ENCODE measurements at places on chromosomes 3 and 15. TPM values are rescaled to one million over a fixed set of nuclear protein-coding genes. Genes with fewer than 3 reads are reported as not detected.

DNA sequence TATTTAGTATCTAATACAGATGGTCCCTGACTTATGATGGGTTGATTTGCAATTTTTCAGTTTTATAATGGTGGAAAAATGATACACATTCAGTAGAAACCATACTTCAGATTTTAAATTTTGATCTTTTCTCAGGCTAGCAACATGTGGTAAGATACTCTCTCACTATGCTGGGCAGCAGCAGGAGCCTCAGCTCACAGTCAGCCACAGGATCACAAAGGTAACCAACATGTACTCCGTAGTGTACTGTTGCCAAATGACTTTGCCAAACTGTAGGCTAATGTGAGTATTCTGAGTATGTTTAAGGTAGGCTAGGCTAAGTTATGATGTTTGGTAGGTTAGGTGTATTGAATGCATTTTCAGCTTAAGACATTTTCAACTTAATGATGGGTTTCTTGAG is 498.6 kb upstream of the DPPA4 start:
- DNase-seq = no peak

GRCh38 chr3:72789786-72790185 is 58.5 kb downstream of the SHQ1 start:
- no peak for DNase-seq

ST8SIA2 gene
- not detected for total RNA-seq

C3orf70 gene
- not detected for total RNA-seq

DNA sequence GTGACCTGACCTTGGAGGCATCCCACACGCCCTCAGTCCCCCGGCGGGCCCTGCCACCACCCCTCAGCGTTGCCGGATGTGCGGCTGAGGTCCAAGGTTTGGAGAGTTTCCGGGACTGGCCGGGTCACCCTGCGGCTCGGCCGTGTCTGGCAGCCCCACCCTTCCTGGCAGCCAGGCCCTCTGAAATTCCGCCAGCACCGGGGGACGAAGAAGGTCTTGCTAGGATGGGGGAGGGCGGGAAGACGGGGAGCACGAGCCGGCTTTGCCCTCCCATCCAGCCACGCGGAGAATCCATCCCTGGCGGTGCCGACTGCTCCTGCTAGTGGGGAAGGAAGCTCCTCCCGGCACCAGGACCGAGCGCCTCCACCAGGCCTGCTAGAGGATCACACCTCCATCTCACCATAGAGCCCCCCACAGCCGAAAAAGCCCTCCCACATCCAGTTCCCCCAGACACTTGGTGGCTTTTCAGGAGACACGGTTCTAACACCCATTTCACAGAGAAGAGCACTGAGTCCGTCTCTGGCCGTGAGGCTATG is 81.5 kb downstream of the CPN2 start:
- DNase-seq = no peak

DNA sequence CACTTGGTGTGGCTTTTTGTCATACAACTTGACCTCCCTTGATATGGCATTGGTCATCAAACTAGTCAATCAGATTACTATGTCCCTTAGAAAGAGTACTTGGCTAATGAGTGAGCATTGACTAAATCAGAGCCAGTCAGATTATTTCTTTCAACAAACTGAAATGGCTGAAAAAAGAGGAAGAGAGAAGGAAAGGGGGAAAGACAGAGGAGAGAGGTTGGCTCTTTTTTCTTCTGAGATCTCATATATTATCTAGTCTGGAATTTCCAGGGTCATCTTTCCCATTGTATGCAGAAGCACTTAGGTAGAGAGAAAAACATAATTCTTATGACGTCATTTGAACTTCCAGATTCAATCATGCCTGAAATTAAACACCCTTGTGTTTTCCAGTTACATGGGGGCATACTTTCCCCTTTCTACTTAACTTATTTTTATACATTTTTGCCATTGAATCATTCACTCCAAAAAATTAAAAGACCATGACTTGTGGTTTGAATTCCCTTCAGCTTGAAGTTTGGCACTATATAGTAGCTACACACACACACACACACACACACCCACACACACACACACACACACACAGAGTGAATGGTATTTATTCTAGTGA is 387.8 kb downstream of the LSAMP start:
- DNase-seq = no peak

- DNase-seq = no peak
Measured at GRCh38 chr3:107884719-107885460, 205.9 kb downstream of the CD47 start.

RHO gene
- total RNA-seq = not detected

GRCh38 chr3:197337656-197338055 is 39.2 kb upstream of the DLG1 start:
- DNase-seq = no peak

DNA sequence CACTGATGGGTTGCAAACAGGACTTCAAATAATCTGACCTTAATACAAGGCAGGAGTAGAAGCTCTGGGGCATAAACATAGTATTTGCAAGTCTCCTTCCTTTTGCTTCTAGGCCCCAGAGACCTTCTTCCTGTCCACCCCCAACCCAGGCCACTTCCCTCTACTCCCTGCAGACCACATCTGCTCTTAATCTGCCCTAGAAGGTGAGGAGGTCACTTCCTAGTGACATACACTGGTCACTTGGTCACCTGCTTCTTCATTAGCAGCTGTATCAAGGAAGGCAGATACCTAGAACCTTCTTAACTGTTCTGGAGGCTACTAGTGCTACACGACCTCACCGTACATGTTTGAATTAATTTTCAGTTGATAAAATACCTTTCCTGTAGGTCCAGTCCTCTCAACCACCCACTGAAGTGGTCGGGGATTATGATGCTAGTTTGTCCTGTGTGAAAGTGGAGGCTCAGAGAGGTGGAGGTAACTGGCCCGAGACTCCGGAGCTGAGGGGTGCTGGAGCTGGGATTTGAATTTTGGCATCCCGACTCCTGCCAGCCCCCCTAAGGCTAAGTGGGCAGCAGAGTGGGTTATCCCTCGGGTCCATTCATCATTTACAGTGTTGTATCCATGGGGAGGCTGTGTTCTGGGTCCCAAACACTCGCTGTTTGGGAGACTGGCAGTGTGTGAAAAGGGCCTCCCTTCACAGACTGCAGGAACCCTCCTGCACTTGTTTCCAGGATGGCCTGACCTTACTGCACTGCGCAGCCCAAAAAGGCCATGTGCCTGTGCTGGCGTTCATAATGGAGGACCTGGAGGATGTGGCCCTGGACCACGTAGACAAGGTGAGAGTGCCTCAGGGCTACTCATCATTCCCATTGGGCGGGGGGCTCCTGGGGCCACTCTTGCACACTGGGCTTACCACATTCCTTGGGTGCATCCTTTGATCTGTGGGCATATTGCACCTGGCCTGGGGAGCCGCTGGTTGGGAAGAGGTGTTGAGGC is 13.9 kb downstream of the ANKDD1A start:
- DNase-seq = no peak

GNAT1 gene
- total RNA-seq = 0.11 TPM

GRCh38 chr3:152160350-152161011 is 108.2 kb upstream of the MBNL1 start:
- no peak for DNase-seq

DNA sequence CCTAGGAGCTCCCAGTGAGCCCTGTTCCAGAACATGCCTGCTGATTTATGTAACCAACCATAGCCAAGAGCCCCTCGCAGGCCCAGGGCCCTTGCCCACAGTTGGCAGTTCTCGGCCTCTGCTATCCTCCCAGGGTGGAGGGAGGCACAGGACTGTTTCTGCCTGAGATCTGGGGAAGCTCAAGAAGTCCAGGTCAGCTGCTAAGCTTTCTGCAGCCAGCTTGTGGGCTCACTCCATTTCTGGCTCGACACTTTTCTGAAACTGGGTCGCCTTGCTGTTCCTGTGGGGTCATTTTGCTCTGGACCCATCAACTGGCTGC is 72.5 kb upstream of the HERC1 start:
- DNase-seq = no peak

ZIC4 gene
- total RNA-seq = not detected

CELF6 gene
- total RNA-seq = 2.4 TPM

DNA sequence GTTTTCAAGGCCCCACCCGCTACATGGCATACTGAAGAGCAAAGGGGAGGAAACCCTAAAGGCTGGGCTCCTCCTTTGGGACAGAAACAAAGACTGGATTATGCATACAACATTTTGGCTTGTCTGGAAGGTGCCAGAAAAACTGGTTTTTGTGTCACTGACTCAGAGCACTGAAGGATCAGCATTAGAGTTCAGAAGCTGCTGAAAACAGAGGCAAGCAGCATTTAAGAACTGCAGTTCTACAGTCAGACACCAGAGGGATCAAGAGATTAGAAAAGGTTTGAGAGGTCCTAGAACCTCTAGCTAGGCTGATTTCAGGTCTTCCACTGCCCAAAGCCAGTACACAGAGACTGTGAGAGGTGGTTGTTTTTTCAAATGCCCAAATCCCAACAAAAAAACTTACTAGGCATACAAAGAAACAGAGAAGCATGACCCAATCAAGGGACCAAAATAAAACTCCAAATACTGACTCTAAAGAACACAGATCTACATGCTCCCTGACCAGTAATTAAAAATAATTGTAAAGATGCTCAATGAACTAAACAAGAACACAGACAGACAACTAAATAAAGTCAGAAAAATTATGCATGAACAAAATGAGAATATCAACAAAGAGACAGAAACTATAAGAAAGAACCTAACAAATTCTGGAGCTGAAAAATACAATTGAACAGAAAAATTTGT is 91.2 kb downstream of the SENP2 start:
- DNase-seq = no peak

GOLGA6D gene
- total RNA-seq = not detected

DNA sequence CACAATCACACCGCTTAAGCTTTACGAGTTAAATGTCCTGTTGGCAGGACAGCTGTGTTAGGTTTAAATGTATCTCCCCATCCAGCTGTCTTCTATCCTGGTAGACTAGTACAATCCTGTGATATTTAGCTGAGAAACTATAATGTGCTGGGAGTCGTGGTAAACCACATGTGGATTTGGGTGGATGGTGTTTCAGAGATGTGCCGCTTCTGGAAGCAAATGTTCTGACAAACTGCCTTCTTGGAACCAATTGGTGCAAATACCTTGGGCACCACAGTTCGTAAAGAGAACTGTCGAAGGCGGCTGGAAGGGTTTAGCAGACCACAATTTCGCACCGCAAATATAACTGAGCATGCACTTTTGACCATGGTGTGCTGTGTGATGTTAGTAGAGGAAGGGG is 15.0 kb downstream of the SCG5 start:
- DNase-seq = no peak

DNA sequence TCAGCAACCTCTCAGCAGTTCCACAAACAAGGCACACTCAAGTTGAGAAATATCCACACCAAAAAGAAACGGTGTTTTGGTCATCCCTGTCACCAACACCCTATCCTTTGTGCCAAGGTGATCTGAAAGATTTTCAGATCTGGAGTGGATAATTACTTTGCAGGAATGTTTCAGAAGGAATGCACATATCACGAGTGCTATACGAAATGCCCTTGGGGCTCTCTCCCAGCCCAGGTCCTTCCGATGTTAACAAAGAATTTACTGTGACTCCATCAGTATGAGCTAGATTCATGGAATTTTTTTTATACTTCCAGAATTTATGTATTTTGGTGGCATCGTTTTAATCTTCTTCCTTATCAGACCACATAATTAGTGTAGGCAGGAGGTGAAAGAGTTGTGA is 105.0 kb downstream of the GRM7 start:
- no peak for DNase-seq

DNA sequence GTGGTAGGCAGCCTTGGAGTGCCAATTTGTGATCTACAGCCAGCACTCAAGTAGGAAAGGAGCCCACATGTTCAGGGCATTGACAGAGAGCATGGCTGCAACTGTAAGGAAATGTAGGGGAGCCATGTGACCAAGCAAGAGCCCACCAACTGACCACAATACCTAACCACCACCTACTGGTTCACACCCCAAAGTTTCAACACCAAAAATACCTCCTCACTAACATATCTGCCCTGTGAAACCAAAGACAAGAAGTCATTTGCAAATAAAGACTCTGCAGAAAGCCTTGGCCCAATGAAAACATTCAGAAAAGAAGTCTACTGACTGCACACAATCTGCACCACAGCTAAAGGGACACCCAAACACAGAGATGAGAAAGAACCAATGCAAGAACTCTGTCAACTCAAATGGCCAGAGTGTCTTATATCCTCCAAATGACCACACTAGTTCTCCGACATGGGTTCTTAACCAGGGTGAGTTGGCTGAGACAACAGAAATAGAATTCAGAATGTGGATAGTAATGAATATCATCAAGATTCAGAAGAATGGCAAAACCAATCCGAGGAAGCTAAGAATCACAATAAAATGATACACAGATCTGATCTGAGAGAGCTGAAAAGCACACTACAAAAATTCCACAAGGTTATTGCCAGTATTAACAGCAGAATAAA is 40.6 kb downstream of the SLC9C1 start:
- no peak for DNase-seq

LRRC3B gene
- total RNA-seq = not detected

DNA sequence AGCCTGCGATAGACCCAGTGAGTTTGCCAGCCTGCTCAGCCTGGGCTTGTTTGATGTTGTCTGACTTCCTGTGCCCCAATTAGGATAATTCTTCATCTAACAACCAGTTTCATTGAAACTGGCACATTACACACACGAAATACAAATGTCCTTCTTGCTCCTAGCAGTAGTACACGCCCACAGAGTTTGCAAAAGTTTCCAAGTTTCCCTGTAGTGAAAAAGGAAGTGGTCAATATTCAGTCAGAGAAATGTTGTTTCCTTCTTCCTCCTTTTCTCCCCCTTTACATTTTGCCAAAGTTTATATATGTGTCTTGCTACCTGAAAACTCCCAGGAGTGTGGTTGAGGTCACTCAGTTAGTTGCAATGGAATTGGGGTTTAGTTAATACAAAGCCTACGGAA is 58.4 kb upstream of the LRTM1 start:
- DNase-seq = no peak

DNA sequence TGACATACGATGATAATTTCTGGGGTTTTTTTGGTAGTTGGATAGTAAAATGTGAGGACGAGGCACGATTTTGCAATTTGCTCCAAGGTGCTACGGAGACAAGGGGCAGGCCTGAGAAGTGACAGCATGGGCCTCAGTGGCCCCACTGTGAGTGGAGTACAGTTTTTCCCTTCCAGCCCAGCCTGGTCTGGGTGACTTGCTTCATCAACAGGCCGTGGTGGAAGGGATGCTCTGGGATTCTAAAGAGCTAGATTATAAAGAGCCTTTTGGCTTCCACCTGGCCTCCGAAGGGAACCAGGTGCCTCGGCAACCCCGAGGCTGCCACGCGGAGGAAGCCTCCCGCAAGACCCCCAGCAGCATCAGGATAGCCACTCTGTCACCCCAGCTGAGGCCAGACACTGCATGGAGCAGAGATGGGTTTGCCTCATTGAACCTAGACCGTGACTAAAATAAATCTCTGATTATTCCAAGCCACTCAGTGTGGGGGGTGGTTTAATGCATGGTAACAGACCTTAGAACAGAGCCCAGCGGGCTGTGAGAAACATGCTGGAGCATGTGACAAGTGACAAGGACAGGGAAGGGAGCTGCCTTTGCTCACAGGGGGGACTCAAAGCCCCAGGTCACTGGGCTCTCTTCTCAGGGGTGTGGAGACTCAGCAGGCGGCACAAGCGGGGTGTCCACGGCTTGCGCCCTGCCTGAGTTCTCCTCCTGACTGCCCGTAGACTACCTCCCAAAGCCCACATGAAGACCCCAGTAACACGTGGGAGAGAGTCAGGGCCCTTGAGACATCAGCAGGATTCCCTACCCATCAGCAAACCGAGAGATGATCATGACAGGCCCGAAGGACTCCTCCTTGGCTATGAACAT is 22.6 kb upstream of the SLC41A3 start:
- DNase-seq = no peak
